ENCODE measurements at places on chromosomes 11 and 22.

- DNase-seq, result no peak
Observed at GRCh38 chr11:129215506-129216245, 23.6 kb upstream of the ARHGAP32 start.

- no peak for DNase-seq
Observed at GRCh38 chr11:28009388-28009787, 98.6 kb downstream of the KIF18A start.

DNA sequence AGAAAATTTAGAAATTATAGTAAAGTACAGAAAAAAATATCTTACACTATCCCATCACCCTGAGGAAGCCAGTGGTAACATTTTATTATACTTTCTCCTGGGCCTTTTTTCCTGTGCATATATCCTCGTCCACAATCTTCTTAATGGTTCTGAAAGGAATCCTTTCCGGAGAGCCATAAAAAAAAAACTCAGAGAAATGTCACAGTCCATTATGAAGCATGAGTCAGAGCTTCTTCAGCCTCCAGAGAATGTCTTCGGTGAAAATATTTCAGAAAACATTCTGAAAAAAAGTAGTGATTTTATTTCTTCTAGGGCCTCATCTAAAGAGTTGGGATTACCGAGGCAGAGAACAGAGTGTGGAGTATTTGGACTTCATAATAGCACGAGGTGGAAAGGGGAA, 163.4 kb downstream of the INSC start:
- no peak for DNase-seq

GRCh38 chr11:46242952-46243795, 34.3 kb upstream of the CREB3L1 start:
- DNase-seq, result peak; percentile 79

DNA sequence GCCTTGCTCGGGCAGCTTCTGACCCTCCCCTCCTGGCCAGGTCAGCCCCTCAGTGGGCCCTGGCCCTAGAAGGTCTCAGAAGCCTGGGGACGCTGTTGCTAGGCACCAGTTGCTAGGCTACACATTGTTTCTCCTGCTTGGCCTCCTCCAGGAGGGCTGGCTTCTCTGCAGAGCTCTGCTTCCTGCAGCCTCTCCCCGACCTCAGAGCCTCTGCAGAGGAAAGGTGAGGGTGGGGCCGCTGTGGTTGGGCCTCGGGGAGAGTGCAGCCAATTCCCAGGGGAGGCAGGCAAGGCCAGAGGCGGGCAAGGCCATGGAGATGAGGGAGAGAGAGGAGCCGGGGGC, 27.6 kb upstream of the LRRC10B start:
- DNase-seq, result peak; percentile 73

DNA sequence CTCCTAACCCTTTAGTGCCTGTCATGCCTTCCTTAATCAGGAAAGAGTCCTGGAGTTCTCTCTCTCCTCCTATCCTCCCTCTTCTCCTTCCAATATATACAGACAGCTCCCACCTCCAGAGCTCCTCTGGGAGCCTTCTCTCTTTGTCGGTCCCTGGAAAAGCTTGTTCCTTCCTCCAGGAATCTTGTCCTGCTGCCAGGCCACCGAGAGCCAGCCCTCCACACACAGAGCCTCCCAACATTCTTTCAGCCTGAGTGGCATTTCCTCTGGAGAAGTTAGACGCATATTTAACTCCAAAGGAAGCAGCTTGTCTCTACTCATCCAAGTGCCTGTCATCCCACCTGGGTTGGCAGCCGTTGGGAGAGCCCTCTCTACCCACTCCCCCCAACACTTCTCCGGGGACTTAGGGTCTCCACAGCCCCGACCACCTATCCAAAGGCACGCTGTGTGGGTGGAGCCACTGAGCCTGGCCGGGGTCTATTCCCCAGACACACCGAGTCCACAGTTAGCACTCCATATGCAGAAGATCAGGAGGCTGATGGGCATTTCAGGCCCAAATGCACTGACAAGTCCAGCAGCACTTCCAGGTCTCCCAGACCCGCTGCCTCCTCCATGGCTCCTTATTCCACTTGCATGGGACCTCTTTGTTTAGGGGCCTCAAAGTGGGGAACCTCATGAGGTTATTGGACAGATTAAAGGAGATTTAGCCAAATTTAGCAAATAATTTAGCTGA, 31.1 kb downstream of the DKK3 start:
- DNase-seq, result no peak

GRCh38 chr11:33063326-33063881, 24.0 kb downstream of the TCP11L1 start:
- DNase-seq, result no peak
